HCEC 1CT (cell line): ENCODE measurements at places on chromosomes 3 and 15.

DNA sequence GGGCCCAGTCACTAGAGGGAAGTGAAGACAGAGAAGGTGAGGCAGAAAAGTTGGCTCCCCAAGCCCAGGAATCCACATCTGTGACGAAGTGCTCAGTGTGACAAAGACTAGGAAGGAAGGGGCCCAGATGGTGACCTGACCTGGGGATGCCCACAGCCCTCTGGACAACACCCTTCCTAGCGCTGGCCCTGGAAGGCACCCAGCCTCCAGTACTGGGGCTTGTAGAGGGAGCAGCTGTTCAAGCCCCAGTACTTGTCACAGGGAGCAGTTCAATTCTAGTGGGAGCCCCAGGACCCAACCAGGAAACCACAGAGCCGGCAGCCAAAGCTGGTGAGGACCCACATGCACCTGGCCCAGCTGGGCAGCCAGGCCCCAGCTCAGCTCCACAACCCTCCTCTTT is 190.8 kb downstream of the XXYLT1 start:
- no peak for DNase-seq

GRCh38 chr15:58108117-58108516 is 30.1 kb upstream of the AQP9 start:
- DNase-seq = no peak

DNA sequence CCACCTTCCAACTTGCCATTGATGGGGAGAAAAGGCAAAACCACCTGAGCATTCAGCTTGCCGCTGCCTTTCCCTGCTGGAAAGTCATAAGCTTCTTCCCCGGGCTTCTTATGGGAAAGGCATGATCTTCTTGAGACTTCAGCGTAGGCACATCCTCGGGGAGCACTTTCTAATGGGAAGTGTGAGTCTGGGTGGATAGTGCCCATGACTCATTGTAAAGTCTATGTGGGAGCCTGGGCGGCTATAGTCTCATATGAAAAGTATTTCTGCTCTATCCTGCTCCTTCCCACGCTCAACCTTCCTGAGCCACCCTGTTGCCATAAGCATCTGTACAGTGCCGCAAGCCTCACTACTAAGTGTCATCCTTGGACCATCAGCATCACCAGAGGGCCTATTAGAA is 309.9 kb upstream of the THBS1 start:
- peak; percentile 86 for DNase-seq

- DNase-seq = no peak
Observed at GRCh38 chr3:159881828-159882309, 106.8 kb upstream of the IL12A start.

DNA sequence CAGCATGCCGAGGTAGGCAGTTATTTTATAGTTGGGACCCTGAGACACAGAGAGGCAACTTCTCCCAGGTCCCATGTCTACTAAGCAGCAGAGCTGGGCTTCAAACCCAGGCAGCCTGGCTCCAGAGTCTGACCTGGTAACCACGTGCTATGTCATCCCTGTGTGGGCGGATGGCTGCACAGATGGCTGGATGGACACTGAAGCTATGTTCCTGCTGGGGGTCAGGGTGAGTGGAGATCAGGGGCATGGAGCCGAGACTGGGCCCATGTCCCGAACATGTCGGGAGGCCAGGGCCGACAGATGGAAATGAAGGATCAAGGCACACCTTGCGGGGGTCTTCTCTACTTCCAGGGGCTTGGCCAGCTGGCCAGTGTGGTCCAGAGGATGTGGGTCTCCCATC is 9.3 kb upstream of the FBLN2 start:
- DNase-seq = no peak

- peak; percentile 20 for DNase-seq
Observed at GRCh38 chr15:77311618-77312398, 108.1 kb downstream of the PEAK1 start.

DNA sequence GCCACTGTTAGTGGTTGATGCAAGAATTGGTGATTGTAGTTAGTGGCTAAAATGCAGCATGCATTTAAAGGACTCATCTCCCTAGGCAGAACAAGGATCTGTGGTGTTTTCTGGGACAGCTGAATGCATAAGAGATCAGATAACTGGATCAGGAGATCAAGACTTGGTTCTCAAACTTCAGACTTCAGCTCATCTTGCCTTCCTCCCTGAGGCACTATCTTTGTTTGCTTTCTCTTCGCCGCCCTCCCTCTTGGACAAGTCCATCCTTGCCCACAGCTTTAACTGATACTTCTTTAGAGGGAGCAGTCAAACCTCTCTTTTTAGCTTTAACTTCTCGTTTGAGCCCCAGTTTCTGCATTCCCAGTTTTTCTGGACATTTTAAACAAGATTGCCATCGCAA is 195.4 kb upstream of the TPRG1 start:
- no peak for DNase-seq

GRCh38 chr3:45212095-45212468 is 14.0 kb downstream of the TMEM158 start:
- peak; percentile 2 for DNase-seq
